ENCODE measurements at places on chromosomes 13 and 19. TPM values are rescaled to one million over a fixed set of nuclear protein-coding genes. Genes with fewer than 3 reads are reported as not detected.
A peak's percentile ranks its signal among the peaks of the same experiment; 100 is the strongest.

- DNase-seq = peak; percentile 33
Measured at GRCh38 chr19:14440049-14440448, 6.9 kb downstream of the PKN1 start.

GRCh38 chr19:16199275-16199932 lies 1.7 kb downstream of the AP1M1 start:
- no peak for DNase-seq

- DNase-seq = no peak
Measured at GRCh38 chr13:23254506-23254905, 73.7 kb downstream of the SGCG start.

DNA sequence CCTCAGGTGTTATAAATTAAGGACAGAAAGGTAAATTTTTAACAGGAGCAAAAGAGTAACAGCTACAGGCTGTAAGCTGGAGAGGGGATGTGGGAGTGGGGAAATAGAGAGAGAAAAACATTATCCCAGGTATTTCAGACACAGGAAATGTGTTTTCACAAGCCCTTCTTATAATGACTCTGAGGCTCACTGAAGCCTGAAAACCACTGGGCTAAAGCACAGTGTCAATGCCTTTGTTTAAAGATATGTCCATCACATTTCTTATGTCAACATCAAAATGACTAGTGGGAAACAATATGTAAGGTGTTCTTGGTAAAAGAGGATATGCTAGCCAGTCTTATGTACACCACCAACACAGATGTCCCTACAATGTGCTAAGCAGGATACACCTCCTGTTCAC lies 365.9 kb downstream of the FGF14 start:
- no peak for DNase-seq

- DNase-seq = no peak
Measured at GRCh38 chr19:19651076-19651475, 7.6 kb upstream of the GMIP start.

DNA sequence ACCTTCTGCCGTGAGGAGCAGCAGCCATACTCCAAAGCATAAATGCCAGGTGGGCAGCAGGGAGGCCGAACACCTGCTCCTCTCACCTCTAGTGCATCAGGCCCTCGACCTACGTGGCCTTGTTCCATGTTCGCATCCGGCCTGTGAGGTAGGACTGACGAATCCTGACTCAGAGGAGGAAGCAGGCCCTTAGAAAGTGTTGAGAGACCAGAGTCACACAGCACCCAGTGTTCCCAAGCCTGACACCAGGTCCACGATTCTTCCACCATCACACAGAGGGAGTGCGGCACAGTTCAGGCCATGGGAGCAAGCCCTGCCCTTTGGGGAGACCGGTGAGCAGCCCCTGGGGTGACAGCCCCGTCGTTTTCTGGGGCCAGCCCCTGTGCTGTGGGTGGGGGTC lies 14.7 kb downstream of the ATP12A start:
- no peak for DNase-seq

- no peak for DNase-seq
Measured at GRCh38 chr13:113125506-113126264, 3.1 kb downstream of the F10 start.

GRCh38 chr19:17078920-17079709 lies 3.5 kb downstream of the MYO9B start:
- no peak for DNase-seq

DNA sequence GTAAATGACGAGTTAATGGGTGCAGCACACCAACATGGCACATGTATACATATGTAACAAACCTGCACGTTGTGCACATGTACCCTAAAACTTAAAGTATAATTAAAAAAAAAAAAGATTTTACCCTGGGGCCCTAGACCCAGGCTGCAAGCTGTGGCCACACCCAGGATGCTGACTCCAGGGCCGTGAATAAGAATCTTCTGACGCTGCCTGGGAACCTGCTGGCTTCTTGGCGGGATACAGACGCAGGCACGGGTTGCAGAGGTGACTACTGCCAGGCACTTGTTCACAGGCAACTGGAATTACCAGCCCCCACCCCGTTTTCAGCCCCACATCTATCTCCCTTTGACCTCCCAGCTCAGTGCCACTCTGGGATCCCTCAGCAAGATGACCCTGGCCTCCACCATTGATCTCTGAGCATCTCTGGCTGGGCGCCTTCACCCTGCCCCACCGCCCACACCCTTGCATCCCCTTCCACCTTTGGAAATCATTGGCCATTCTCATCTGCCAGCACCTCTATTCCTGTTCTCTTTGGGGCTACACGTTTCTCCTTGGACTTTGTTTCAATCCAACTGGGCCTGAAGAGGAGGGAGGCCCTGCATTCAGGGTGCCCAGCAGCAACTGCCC lies 21.1 kb upstream of the CFAP97D2 start:
- DNase-seq = no peak

GRCh38 chr13:78160793-78161192 lies 242.2 kb upstream of the EDNRB start:
- DNase-seq = no peak

GRCh38 chr19:55369653-55370304 lies 484 bp downstream of the IL11 start:
- no peak for DNase-seq

DNA sequence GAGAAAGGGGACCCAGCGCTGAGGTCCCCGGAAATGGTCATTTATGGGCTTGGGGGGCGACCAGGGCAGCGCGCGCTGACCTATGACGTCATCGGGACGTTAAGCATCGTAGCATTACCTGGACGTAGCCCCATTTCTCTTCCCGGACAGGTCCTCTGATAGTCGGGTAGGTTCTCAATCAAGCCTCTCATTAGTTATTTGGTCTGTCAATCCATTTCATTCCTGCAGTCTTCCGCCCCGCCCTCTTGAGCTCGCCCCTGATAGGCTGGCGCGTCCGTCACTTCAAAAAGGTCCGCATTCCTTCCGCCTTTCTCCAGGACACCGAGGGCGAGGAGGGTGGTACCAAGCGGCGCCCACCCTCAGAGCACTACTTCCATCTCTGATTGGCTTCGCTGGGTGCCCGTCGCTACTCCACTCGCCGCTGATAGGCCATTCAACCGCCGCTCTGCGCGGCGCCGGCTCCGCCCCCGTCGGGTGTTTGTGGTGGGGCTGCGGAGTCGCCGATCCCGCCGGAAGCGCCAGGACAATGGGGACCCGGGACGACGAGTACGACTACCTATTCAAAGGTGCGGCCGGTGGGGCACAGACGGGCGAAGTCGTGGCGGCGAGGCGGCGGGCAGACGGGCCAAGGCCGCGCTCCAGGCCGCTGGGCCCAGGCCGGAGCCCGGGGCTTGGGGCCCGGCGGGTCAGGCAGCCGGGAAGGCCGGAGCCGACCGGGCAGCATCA lies at the start of gene RAB11B:
RAB11B (plus strand) TSS at position 470 of the 726 bp plus-strand sequence; CDS start at position 527, 57 bp downstream.
- peak; percentile 100 for DNase-seq

DNA sequence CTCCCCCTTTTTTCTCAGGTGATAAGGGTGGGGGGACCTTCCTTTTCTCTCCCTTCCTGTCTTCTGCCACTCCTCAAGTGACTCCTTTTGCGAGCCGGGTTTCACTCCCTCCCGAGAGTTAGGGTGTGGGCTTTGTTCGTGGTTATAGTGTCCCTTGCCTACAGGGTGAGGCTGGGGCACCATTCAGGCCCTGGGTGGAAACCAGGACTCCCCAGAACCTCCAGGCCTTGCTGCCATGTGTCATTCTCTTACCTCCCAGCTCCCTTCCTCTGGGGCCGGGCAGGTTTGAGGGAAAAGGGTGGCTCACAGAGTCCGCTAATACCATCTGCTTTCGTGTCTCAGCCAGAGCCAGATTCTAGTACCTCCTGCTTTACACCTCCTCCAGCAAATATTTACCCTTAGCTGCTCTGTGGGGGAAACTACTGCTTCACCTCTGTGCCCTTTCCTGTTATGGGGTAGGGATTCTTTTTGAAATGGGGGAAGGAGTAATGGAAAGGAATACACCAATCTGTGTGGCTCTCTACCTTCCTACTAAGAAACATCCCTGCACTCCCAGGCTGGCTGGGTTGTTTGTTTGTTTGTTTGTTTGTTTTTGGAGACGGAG lies 2.8 kb downstream of the ACTN4 start:
- DNase-seq = no peak

C19orf33 gene
- 54.0 TPM for polyA plus RNA-seq

FXYD7 gene
- not detected for polyA plus RNA-seq

Measured in endothelial cell of umbilical vein (primary cell).